Tibial artery (tissue), 4 donors: ENCODE measurements at places on chromosomes 1 and 21.
A peak's percentile ranks its signal among the peaks of the same experiment; 100 is the strongest.

GRCh38 chr1:156073740-156074139 lies 8.5 kb downstream of the MEX3A start:
- no peak for DNase-seq

GRCh38 chr21:32141318-32141633 lies 137.6 kb downstream of the MIS18A start:
- no peak for DNase-seq

- DNase-seq, result no peak
Observed at GRCh38 chr1:162832470-162832869, 28.5 kb downstream of the CCDC190 start.

DNA sequence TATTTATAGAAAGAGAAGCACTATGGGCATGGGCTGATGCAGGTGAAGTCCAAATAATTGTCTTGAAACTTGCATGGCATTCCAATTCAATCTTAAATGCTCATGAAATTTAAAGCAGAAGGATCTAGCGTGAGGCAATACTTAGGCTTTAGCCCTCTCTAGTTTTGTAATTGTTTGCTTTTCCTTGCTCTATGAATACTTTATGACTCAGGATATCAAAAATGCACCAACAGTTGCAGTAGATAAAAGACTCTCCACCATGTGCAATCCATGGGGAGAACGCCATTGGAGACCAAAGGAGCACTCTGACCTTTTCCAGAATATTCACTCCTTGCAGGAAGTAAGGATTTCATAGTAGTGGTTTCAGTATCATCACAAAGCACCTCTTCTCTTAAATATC lies 436.4 kb downstream of the LRRIQ3 start:
- DNase-seq, result no peak

- DNase-seq, result no peak
Observed at GRCh38 chr1:213014642-213015041, 1.0 kb downstream of the ANGEL2 start.

DNA sequence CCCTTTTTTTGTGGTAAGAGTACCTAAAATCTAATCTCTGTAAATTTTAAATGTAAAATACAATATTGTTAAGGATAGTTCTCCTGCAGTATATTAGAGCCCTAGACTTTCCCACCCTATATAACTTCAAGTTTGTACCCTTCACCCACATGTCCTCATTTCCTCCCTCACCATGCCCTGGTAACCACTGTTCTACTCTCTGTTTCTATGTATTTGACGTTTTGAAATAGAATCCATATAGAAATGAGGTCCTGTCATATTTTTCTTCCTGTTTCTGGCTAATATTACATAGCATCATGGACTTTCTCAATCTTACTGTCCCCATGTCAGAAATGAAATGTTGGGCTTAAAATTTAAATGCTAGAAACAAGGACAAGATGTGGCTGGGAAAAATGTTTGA lies 24.8 kb downstream of the GBP7 start:
- no peak for DNase-seq

DNA sequence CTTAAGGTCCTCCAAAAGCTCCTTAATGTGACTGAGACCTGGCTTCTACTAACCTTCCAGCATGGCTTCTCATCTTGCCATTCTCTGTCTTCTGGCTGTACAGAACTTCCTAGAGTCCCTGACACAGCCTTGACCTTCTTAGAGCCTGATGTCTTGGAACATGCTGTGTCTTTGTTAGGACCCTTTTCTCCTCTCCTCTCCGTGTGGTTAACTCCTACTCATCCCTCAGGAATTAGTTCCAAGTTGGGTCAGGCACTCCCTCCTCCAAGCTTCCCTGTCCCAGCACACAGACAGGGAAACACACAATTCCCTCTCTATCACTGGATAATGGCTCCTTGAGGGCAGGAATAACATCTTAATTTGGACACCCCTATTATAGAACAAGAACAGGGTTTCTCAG lies 275.4 kb upstream of the USP24 start:
- DNase-seq, result no peak

DNA sequence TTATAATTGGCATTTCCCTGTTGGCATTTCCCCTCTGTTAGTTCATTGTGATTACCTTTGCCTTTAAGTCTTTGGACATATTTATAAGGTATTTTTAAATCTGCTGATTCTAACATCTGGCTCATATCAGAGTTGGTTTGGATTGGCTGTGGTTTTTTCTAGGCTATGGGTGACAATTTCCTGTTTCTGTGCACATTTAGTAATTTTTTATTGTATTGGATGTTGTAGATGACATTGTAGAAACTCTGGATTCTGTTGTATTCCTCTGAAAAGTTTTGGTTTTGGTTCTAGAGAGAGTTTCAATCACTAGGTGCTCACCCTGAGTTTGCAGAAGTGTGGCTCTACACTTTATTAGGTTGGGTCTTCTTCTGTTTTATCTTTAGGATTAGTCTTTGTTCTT lies 110.1 kb upstream of the ARHGEF16 start:
- DNase-seq, result no peak

- DNase-seq, result no peak
Observed at GRCh38 chr21:36282568-36283230, 37.3 kb upstream of the MORC3 start.

DNA sequence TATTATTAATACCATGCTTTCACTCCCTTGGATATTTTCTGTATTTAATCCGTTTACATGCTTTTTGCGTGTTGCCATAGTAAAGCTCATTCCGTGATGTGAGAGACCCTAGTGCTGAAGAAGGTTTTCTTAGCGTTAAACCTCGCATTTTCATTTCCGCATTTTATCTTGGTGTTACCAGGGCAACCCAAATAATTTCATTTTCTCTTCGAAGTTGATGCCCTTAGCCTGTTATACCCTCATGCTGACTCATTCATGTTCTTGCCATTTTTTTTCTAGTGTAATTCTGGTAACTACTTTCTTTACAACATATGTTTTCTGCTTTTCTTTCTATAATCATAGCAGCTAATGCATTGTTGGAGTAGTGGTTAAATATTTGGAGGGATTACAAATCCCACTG lies 37.2 kb downstream of the LRRC8C start:
- no peak for DNase-seq

DNA sequence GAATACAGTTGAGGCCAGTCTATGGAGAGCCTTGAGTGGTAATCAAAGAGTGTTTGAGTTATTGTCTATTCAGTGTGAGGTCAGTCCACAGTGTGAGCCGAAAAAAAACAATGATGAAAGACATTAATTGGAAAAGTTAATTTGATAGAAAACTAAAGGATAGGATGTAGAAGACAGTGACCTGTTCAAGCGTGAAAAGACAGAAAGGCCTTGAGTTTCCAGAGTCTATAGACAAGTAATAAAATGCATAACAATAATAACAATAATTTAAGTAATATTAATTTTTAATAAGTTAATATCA lies 90.4 kb downstream of the SLC30A10 start:
- no peak for DNase-seq

DNA sequence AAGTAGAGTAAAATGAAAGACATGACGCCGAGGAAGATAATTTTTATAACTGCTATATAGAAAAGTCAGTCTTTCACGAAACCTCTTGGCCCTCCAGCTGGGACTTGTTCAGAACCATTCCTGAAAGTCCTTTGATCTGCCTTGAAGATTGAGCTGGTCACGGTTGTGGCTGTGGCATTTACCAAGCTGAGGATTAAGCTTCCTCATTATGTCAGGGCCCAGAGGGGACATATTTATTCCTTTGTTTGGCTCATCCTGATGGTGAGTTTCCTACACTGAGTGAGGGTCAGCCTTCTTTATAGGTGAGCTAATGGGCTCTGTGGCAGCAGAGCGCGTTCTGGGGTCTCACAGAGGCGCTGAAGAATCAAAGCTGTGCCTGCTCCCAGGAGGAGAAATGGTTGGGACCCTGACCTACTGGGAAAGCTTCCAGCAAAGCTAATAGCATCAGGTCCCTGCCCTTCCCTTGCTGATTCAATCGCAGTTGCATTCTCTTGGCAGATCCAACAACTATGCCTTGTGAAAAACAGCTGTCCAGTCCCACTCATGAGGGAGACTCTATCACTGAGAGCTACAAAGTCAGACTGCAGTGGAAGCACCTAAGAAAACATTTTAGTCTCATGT lies 43.2 kb upstream of the PBX1 start:
- DNase-seq, result no peak

DNA sequence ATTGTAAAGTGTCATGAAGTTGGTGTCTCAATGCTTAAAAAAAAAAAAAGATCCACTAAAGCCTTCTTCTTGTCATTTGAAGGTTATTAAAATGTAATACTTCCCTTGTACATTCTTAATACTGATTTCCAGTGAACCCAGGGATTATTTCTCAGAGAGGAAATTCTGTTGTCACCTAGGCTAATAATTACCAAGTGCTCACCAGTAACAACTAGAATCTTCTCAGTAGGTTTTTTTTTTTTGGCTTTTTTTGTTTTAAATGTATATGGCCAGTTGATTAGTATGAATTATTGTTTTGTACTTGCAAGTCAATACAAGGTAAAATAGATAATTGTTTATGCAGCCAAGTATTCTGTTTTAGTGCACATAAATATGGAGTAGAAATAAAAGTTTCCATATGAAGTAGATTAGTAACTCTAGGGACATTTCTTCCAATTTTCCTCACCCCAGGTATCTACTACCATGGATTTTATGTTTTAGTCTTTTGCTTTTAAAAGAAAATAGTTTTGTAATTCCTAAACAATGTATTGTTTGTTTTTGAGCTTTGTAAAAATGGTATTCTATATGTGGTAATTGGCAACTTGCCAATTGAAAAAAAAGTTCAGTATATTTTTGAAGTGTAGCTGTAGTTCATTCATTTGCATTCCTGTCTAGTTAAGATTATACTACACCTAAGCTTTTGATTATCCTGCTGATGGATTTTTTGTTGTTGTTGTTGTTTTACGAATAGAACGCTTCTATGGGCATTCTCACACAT lies 21.9 kb downstream of the LAMC1 start:
- no peak for DNase-seq

GRCh38 chr1:42646056-42646455 lies 12.2 kb upstream of the PPIH start:
- DNase-seq, result no peak

GRCh38 chr1:152645146-152645545 lies 18.0 kb upstream of the LCE2D start:
- DNase-seq, result no peak

GRCh38 chr1:63794939-63795378 lies 21.1 kb downstream of the ROR1 start:
- DNase-seq, result no peak

DNA sequence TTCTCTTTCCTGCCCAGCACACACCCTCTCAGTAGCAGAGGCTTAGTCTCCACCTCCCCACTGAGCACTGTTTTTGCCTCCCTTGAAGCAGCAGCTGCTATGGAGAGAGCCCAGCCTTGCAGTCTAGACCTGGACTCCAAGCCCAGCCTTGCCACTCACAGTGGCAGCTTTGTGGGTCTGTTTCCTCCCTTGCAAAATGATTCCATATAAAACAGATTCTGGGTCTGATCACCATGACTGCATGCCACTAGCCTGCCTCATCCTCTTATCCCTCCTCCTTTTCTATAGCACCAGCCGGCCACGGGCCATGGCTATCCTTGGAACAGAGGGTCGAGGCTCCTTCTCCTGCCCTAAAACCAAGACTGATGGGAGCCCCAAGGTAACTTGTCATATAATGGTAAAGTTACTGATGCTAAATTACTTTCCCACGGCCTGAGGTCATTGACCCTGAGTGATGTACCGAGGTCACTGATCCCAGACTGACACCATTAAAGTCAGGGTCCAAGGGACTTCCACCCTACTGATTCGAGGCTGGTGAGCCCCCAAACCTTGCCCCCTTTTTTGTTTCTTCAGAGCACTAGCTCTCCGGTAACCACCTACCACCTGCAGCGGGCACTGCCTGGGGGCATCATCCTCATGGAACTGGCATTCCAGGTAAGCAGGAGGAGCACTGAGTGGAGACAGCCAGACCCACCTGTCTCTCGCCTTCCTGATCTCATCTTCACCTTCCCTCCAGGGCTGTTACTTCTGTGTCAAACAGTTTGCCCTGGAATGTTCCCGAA lies 7.9 kb downstream of the HYI start:
- peak; percentile 7 for DNase-seq

- DNase-seq, result no peak
Observed at GRCh38 chr1:181135437-181135731, 46.9 kb downstream of the IER5 start.

DNA sequence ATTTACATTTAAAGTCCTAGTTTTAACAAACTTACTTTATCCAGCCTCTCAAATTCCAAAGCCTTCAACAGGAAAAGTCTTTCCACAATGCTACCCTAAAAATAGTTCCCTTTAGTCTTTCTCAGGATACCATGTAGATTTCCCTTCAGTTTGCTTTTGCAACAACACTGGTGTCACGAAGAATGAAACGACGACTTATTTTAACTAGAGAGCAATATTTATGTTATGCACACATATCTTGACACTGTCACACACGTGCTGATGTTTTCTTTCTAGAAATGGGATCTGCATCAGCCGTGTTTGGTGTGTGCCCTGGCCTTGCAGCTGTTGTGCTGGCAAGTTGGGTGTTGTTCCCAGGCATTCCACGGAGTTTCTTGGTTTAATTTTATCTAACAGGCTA lies 75.5 kb downstream of the SIPA1L2 start:
- no peak for DNase-seq

DNA sequence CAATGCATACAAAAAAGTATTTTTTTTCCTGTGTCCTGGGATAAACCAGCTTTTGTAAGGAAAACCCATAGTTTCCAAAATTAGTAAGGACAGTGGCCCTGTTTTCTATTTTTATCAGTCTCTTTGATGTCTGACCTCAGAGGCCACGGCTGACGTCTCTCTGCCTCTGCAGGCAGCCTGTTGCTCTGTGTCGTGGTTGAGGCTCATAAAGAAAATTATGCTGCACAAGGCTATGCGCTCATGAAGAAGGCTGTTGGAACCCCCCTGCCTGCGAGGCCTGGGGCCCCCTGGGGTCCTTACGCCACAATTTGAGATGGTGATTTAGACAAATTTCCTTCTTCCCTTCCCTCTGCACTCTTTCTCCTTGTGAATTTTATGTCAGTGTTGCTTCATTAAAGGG lies 48.9 kb downstream of the AGPAT3 start:
- DNase-seq, result no peak

DNA sequence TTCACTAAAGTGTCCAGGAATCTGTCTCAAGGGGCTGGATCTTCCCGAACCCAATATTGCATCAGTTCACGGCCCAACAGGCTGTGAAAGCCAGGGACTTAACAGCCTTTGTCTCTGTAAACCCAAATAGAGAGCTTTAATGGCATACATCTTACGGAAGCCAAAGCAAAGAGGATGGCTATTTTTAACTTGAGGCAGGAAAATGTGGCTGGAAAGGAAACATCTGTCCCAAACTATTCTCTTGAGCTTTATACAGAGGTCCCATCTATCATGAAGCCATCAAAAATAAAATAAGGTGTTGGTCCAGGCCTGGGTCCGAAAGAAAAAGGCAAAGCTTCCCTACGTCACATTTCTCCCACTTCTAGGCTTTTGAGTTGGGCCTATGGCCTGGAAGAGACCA lies 7.7 kb upstream of the CD34 start:
- no peak for DNase-seq

DNA sequence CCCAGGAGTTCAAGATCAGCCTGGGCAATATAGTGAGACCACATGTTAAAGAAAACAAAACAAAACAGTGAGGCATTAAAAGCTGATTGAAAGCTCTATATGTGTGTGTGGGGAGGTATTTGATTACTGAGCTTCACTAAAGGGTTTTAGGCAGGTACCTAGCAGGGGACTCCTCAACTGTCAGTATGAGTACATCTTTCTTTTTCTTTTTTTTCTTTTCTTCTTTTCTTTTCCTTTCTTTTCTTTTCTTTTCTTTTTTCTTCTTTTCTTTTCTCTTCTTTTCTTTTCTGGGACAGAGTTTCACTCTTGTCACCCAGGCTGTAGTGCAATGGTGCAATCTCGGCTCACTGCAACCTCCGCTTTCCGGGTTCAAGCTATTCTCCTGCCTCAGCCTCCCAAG lies 8.5 kb upstream of the MYCL start:
- no peak for DNase-seq
